NCI-H2171 treated with DMSO at 0.1 percent for 48 hours (cell line): ENCODE measurements at places on chromosomes 4 and X.
A peak's percentile ranks its signal among the peaks of the same experiment; 100 is the strongest.

DNA sequence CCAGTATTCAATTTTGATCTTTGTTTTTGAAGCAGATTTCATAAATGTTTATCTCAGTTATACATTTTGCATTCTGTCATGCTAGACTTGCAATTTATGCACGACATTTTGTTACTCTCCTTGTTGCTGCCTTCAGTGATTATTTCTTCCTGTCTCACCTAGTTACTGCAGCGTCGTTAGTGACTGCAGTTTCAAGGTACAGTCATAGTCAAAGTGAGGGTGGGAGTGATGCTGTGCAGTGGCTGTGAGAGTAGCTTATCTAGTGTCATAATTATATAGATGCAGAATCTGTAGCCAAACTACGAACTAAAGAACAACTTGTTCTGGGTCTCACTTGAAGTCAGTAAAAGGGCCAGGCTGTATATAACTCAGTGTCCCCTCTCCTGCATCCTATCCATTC lies 69.8 kb downstream of the GPR101 start:
- DNase-seq, result no peak

- no peak for DNase-seq
These were observed 54.6 kb upstream of the LDB2 start for GRCh38 chr4:16952896-16953630.

DNA sequence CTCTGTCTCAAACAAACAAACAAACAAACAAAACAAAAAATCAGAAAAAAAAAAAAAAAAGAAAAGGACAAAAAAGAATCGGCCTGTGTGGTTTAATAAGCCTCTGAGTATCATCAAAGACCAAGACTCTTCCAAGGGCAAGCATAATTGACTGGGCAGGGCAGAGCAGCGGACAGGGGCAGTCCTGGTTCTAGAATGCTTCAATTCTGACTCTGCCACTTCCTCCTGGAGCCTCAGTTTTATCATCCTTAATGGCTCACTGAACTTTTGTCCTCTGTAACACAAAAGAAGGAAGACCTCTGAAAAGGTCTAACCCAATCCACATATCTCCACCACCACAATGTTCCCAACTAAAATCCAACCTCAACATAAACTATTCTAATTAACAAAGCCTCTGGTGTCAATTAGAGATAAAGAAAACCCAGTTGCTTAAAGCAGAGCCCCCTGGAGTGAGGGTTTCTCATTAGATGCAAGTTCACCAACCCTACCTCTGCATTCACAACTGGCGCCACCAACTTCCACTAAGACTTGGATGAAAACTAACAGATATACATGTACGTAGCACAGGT lies 51.7 kb downstream of the TBC1D9 start:
- DNase-seq, result no peak

DNA sequence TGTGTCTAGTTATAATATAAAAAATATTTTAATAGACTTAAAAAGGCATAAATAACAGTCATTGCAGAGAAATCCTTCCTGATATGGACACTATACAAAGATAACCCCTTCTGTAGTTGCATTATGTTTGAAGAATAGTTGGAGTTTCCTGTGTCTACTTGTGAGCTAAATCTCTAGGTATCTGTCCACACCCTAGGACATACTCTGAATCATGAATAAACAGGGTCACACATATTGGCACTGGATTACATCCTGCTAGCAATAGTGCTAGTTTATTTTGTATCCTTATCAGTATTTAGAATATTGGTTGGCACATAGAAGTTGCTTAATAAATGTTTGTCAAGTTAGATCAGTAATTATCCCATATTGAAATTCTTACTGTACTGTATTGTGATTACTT lies 173.9 kb downstream of the GRXCR1 start:
- no peak for DNase-seq

DNA sequence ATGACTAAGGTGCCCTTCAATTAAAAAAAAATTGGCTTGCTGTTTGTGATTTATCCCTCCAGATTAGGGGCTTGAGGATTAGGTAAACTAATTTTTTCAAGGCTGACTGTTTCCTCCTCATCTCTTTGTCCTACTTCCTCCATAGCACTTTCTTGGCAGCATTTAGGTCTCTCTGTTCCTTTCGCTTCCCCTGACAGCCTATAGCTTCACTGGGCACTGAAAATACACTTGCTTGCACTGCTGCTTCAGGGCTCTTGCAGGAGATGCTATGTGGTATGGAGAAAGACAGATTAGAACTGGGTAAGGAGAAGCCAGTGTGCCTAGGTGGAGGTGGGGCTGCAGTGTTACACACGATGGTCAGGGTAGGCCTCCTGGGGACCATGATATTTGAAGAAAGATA lies 112.3 kb upstream of the SFRP2 start:
- no peak for DNase-seq

GRCh38 chr4:128225148-128225547 lies 62.5 kb downstream of the PGRMC2 start:
- peak; percentile 86 for DNase-seq

GRCh38 chrX:114532111-114532805 lies 51.6 kb upstream of the HTR2C start:
- DNase-seq, result no peak

DNA sequence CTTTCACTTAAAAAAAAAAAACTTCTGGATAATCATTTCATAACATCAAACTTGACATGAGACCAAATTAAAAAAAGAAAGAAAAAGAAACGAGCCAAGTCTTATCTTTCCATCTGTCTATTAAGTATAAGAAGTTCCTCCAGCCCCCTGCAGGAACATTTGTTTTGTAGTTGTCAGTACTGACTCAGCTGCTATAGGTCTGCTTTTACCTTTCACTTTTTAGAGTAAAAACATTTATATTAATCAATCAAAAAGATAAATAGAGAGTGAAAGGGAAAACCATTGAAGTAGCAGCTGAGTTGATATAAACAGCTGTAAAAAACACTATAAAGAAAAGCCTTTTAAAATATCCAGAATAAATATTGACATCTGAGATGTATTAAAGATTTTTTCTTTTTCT lies 46.1 kb downstream of the CCDC158 start:
- DNase-seq, result no peak

DNA sequence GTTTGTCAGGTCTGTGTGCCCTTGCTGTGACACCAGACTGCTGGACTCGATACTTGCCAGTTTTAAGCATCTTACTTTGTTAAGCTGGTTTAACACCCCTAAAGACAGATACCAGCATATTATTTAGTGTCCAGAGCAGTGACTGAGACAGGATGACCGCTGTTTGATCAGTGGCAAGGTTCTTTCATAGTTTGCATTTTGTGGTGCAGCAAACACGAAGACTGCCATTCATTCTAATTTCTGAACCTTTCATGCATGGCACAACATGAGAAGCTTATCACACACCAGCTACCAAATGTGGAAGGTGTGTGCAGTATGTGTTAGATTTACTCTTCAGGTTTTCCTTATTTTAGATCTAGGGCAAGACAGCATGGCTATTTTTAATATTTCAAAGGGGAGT lies 28.2 kb downstream of the JADE1 start:
- DNase-seq, result no peak

DNA sequence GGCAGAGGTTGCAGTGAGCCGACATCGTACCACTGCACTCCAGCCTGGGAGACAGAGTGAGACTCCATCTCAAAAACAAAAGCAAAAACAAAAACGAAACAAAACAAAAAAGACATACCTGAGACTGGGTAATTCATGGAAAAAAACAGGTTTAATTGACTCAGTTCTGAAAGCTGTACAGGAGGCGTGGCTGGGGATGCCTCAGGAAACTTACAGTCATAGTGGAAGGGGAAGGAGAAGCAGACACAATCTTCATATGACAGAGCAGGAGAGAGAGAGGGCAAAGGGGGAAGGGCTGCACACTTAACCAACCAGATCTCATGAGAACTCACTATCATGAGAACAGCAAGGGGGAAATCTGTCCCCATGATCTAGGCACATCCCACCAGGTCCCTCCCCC lies 229.5 kb downstream of the STK32B start:
- no peak for DNase-seq

DNA sequence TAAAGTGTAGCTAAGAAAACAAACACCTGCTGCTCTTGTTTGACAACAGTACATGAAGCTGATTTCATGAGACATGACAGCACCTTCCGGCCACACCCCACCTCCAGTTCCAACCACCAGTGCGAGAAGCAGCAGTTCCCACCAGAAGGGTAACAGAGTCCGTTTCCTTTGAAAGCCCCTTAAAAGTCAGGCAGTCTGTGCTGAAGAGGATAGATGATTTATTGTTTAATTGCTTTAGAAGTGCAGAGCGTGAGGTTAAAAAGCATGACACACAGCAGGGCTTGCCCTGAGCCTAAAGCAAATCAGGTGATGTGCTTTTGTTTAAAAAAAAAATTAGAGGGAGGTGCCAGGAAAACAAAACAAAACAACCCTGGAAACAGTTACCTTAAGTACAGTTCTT lies 82.6 kb downstream of the HADH start:
- no peak for DNase-seq

- no peak for DNase-seq
These were observed 17.4 kb upstream of the MAP3K15 start for GRCh38 chrX:19532709-19533108.

GRCh38 chr4:110660755-110661154 lies 37.9 kb upstream of the PITX2 start:
- DNase-seq, result no peak

DNA sequence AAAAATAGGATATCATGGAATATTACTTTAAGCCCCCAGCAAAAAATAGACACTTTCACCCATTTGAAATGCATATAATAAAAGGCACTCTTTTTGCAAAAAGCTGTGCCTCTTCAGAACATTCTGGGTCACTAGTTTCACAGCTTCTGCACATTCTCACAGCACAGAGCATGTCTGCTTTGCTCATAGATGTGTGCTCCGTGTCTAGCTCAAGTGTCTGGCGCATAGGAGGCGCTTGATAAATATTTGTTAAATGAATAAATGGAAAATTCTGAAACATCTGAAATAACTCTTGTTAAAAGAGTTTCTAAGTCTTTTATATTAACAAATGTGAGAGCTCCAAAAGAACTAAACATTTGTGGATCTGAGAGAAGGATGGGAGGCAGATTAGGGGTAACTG lies 275.2 kb downstream of the PTTG2 start:
- DNase-seq, result no peak

DNA sequence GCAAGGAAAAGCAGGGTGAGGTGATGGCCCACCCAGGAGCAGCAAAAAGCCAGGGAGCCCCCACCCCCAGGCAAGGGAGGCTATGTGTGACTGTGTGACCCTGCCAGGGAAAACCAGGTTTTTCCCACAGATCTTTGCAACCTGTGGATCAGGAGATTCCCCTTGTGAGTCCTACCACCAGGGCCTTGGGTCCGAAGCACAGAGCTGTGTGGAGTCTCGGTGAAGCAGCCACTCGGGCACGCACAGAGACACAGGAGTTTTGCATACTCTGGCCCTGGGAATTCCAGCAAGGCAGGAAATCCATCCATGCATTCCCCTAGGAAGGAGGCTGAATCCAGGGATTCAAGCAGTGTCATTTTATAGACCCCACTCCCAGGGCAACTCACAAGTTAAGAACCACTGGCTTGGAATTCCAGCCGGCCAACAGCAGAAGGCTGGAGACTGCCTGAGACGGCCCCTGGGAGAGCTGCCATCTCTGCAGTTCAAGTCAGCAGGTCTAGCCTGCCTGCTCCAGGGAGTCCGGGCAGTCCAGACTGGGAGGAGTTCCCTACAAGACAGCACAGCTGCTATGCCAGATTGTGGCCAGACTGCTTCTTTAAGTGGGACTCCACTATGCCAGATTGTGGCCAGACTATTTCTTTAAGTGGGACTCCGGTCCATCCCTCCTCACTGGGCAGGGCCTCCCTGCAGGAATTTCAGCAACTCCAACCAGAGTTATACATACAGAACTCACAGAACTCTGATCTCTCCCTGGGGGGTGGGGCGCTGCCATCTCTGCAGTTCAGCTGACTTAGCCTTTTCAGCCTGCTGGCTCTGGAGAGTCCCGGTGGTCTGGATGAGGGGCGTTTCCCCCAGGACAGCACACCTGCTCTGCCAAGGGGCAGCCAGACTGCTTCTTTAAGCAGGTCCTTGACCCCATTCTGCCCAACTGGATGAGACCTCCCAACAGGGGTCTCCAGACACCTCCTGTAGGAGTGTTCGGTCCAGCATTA lies 85.1 kb upstream of the ADAD1 start:
- no peak for DNase-seq

GRCh38 chr4:7596918-7597606 lies 162.3 kb upstream of the PSAPL1 start:
- no peak for DNase-seq

GRCh38 chrX:123201720-123202119 lies 17.6 kb downstream of the GRIA3 start:
- no peak for DNase-seq

DNA sequence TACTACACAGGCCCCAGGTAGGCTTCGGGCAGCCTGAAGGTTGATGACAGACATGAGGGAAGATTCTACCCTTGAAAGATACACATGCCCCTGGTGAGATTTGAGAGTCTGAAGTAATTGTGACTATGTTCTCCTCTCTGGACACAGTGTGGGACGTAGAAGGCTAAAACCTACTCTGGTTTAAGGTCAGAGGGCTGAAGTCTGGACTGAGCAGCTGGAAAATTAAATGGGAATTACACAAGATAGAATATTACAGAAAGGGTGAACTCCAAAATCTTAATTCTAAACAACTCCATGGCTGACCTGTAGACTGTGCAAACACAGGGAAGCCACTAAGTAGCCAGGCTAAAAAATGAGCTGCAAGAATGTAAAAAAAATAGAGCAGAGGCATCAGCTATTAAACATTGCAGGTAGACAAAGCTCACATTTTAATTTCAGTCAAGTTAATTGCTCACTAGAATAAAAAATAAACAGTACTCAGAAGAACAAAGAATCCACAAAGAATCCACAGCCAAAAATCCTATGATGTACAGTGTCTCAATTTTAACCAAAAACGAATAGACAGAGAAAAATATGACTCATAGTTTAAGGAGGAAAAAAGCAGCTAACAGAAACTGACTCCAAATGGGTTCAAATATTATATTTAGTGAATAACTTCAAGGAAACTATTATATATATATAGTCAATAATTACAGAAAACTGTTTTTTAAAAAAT lies 170.4 kb downstream of the PCDH18 start:
- DNase-seq, result no peak

DNA sequence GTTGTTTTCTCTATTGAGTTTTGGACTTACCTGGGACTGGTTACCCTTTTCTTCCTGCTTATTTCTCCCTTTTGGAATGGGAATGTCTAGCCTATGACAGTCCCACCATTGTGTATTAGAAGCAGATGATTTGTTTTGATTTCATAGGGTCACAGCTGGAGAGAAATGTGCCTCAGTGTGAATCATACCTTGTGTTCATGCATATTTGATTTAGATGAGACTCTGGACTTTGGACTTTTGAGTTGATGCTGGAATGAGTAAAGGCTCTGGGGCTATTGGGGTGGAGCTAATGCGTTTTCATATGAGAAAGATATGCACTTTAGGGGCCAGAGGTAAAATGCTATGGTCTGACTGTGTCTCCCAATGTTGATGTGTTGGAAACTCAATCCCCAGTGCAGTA lies 30.5 kb upstream of the TEX13C start:
- no peak for DNase-seq
